ENCODE measurements at places on chromosomes 2 and 18.

DNA sequence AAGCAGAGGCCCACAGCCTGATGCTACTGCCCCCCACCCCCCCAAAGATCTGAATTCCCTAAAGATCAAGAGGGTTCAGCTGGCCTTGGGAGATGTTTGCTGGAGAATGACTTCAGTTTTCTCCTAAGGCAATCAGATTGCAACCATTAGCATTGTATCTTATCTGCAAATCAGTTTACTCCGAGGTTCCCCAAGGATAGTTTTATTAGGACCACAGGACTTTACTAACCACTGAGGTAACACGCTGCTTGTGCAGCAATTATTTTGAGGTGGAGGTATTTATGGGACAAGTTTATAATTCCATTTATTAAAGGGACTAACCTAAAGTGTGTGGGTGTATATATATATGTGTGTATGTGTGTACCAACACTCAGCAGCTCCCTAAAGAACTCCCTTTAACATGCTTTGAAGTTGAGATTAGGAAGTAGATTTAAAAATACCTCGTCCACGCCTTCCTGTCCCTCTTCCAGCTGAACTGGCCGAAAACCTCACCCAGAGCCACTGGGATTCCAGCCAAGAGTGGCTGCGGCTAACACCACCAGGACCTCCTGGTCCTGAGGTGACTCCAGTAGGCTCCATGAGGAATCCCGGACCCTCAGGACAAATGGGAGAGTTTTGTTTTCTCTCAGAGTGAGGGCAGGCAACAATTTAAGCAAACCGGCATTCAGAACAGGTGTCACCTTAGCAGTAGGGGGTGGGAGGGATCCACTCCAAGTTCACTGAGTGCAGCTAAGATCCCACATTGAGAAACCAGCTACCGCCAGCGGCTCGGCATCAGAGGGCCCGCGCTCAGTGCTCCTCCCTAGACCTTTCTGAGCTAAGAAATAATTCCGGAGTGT, 3.0 kb upstream of the DLX1 start:
- DNase-seq = no peak

DNA sequence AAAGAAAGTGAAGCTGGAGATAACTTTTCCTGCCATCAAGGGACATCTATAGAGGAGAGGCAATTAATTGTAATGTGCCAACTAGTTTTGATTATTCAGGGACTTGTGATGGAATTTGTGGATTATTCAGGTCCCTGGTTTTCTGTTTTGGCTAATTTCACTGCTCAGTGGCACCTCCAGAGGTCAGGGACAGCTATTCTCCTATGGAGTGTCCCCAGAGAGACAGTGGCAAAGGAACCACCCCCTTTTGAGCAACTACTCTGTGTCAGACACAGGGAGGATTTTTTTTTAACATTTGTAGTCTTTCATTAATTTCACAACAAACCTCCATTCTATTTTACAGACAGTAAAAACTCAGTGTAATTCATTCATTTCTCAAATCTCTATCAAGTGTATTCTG, 206.0 kb upstream of the SPRED2 start:
- no peak for DNase-seq

GRCh38 chr2:237244178-237244577, 158.5 kb downstream of the COPS8 start:
- no peak for DNase-seq

DNA sequence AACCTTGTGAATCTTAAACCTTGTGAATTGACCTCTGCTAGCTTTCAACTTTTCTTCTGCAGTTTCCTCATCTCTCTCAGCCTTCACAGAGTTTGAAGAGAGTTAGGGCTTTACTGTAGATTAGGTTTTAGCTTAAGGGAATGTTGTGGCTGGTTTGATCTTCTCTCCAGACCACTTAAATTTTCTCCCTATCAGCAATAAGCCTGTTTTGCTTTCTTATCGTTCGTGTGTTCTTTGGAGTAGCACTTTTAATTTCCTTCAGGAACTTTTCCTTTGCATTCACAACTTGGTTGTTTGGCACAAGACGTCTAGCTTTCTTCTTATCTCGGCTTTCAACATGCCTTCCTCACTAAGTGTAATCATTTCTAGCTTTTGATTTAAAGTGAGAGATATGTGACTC, 2.8 kb upstream of the CDCA7 start:
- no peak for DNase-seq

- no peak for DNase-seq
Observed at GRCh38 chr18:22503803-22504202, 86.1 kb upstream of the CTAGE1 start.

- DNase-seq = no peak
Observed at GRCh38 chr18:57630754-57631595, 9.3 kb upstream of the NARS1 start.

GRCh38 chr2:105625632-105626031, 119.1 kb upstream of the NCK2 start:
- DNase-seq = no peak

DNA sequence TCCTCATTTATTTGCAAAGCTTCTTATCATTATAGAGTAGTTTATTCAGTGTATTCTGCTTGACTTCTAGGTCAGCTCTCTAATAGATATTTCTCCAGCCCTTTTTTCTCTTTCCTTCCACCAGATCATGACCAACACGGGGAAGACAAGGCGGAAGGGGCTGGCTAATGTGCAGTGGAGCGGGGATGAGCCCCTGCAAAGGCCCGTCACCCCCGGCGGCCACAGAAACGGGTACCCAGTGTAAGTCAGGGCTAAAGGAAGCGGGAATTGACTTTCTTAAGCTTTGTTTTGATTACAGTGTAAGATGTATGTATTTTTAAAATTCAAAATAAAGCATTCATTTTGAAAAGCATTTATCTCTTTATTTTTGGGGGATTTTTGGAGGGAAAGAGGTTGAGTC, 50.7 kb upstream of the B3GNT7 start:
- no peak for DNase-seq

DNA sequence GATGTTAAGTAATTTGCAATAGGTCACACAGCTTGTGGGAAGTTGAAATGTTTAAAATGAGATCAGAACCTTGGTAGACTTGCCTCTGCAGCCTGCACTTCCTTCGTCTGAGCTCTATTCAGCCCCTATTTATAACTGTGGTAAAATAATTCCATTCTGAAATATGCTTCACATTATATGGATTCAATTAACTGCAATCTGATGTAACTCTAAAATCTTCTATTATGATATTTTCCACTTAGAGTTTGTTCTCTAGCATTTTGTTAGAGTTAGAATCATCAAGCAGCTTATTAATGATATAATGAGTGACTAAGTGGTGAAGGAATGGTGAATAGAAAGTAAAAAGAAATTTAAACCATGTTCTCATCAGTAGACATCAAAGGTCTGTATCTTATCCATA, 139.6 kb upstream of the ARHGAP28 start:
- no peak for DNase-seq

DNA sequence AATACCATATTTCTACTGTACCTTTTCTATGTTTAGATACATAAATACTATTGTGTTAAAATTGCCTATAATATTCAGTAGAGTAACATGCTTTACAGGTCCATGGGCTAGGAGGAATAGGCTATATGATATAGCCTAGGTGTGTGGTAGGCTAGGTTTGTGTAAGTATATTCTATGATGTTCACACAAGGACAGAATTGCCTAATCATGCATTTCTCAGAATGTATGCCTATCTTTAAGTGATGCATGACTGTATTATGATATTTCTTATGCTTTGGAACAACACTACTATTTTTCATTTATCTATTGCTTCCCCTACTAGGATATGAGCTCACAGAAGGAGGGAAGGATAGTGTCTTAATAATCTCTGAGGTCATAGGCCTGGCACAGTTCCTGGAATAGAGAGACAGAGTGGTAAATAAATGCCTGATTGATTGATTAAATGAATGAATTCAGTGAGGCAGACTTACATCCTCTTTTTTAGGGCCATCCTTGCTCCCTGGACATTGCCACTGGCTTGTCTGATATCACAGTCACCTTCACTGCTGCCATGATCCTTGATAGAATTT, 121.0 kb downstream of the MYO3B start:
- DNase-seq = no peak

- DNase-seq = no peak
Observed at GRCh38 chr2:118661179-118661578, 186.3 kb downstream of the EN1 start.

DNA sequence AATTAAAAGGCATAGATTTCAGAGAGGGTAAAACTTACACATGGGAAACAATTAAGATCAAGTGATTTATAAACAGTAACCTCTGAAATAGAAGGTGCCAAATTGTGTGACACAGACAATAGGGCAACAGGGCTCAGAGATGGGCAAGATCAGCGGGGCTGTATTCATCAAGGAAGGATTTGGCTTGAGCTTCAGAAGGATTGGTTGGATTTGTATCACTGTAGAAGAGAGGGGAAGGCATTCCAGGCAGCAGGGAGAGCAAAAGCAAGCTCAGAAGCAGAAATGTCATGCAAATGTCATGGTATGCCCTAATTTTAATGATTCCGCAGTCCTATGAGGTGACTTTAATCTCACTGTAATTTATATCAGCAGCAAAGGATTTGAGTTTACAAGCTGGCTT, 415.0 kb upstream of the NRP2 start:
- no peak for DNase-seq

DNA sequence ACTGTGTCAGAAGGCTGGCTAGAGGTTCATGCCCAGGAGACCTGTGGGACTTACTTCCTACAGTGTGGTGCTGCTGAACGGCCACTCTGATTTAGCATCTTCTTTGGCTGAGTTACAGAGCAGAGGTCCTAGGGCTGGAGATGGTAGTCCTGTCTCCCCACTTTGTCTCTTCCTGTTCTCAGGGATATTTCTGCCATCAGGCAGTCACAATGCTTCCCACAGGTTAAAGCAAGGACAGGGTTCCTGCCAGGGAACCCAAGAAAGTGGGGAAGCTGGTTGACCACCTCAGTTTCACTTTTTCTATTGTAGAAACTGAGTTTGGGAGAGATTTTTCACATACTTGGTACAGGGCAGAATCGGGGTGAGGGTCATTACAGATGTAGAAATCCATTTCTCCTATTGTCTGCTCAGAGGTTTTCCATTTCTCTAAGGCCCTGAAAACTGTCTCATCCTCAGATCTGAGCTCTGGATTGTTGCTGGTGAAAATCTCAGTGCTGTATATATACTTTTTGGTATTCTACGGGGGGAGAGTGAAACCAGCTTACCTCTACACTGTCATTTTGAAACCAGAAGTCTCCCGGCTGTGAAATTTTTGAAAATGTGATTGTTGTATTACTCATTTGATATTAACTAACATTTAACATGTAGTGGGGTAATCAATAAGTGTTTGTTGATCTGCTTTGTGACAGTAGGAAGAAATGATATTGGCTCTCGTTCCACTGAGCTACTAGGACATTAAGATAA, 37.0 kb upstream of the MEP1B start:
- no peak for DNase-seq

- peak; percentile 37 for DNase-seq
Observed at GRCh38 chr2:157986761-157987160, 110.6 kb upstream of the ACVR1 start.

DNA sequence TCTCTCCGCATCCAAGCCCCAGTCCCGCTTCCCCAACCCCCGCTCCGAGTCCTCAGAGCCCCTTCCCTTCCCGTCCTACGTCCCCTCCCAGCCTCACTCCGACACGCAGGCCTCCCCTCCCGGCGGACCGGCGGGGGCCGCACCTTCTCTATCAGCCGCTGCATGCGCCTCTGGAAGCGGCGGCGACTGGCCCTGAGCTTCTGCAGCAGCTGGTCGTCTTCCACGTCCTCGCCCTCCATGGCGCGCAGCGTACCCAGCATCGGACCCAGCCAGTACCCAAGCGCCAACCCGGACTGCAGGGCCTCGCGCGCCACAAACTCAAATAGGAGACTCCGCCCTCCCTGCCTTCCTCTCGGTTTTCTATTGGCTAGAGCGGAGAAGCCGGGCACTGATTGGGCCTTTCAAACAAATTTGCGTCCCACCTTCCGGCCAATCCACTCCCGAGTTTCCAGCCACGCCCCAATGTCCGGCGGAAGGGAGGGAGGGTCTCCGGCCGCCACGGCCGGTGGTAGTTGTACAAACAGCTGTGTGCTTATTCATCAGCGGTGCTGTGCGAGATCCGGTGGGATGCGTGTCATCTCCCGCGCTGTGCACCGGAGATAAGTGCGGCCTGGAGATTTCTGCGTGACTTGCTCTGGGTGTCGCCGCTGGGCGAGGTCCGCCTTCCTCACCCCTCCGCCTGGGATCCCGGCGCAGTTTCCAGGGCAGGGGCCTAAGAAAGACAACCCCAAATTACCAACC, at the start of gene HJURP:
TSS of gene HJURP (minus strand) at position 295 of the 741 bp plus-strand sequence. CDS start at position 260, 35 bp downstream.
- peak; percentile 89 for DNase-seq

DNA sequence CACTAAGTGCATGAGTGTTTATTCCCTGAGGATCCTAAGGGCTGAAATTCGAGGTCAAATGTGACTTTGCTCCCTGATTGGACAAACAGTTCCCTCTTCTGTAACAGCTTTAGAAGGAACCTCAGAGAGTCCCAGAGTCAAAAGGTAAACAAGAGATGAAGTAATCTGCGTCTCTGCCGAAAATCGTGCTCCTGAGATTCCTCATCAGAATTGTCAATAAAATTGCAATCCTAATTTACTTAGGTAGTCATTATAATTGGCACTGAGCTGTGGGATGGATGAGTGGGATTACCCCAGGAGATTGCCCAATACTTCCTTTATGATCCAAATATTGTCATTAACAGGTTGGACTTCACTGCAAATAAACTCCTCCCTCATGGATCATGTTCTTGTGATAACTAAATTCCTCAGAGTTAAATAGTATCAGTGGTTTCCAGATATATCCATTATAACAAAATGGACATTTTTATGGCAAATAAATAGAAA, 907 bp upstream of the SUCLG1 start:
- DNase-seq = no peak

GRCh38 chr2:50591642-50592041, 440.3 kb downstream of the NRXN1 start:
- no peak for DNase-seq

DNA sequence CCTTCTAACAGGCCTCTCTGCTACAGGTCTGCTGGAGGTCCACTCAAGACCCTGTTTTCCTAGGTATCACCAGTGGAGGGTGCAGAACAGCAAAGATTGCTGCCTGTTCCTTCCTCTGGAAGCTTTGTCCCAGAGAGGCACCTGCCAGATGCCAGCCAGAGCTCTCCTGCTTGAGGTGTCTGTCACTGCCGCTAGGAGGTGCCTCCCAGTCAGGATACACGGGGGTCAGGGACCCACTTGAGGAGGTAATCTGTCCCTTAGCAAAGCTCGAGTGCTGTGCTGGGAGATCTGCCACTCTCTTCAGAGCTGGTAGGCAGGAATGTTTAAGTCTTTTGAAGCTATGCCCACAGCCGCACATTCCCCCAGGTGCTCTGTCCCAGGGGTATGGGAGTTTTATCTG, 140.6 kb downstream of the BAZ2B start:
- DNase-seq = no peak

DNA sequence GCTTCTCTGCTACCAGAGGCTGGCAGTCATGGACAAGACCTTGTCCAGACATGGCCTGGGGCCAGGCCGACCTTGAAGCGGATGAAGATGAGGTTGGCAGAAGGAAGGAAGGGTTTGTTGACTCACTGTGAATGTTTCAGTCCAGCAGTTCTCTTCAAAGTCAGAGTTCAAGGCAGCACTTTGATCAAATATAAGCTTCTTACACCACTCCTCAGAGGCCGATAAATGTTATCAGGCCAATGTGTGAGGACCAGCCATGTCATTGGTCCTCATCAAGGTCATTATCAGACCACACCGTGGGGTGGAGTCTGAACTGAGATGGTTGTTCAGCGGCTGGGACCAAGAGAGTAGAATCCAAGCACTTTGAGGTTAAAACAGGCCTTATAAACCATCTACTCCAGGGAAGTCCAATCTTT, 35.5 kb downstream of the QPCT start:
- no peak for DNase-seq
